Activated CD4-positive, alpha-beta T cell treated with anti-CD3 and anti-CD28 coated beads for 4 hours (primary cell): ENCODE measurements at places on chromosomes 2 and 18.
A peak's percentile ranks its signal among the peaks of the same experiment; 100 is the strongest.

DNA sequence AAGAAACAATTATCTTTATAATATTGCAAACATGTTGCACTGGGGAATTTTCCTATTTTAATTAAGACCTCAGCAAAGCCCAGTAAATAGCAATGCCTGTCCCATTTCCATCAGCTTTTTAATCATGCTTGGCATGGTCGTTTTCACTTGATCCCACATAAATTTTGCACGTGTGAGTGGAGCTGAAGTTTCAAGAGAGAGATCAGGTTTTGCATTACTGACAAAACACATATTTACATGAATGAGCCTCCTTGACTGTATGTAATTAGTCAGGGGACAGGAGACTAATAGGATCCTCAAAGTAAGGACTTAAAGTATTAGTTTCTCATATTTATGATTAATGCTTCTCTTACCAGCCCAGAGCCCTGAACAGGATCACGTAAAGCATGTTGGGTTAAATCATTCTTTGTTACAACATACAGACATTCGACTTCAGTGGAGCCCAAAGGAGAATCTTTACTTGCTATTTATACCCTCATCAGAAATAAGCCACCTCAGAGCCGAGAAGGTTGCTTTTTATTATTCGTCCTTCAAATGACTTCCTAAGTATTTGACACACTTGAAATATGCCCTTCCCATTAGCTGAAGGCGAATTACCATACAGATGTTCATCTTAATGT lies 711.3 kb downstream of the GALR1 start:
- no peak for DNase-seq

DNA sequence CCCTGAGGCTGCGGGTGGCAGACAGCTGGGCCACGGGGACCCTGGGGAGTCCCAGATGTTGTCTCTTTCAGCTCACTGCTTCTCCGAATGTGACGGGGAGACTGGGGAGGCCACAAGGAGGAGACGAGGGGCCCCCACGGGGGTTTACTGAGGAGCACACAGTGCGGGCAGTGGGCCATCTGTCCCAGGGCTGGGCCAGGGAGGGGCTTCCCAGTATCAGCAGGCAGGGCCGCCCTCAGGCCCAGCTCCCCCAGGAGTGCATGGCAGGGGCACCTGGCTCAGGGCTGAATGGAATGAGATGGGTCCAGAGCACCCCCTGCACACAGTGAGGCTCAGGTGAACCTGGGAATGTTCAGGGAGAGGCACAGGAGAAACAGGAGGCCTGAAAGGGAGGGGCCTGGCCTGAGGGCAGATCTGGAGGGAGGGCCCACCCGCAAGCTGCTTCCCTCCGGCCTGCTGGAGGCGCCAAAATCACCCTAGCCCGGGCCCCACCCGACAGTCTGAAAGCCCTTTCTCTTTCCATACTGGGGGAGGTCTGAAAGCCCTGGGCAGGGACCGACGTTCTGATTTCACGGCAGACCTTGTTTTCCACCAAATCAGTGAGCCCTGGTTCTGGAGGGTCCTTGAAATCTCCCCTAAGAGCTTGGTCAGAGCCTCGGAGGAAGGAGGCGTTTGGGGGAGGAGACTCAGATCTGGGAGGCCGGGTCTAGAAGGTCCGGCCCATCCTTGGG lies 35.5 kb upstream of the PTMA start:
- DNase-seq: no peak

- DNase-seq: no peak
Measured at GRCh38 chr2:66442516-66443185, 7.7 kb downstream of the MEIS1 start.

GRCh38 chr2:42613281-42614064 lies 45.0 kb downstream of the MTA3 start:
- DNase-seq: no peak

- DNase-seq: peak; percentile 59
Measured at GRCh38 chr2:207528980-207529329, 807 bp upstream of the CREB1 start.

DNA sequence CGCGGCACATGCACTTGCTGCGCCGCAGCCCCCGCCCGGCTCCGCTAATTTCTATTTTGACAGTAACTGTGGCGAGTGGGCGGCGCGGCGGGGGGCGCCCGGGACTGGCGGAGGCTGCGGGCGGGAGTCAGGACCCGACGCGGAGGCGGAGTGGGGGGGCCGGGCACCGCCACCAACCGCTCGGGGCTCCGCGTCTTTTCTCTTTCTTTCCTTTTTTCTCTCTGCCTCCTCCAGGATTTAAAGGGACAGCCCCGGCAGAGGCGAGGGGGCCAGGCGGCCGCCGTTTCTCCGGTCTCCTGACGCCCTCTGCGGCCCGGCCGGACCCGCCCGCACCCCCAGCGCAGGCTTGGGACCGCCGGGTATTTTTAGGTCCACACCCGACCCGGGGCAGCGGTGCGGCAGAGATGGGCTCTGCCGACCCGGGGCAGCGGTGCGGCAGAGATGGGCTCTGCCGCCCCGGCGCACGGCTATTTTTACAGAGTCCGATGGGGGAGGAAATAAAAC lies 460 bp upstream of the ZBTB7C start:
- DNase-seq: peak; percentile 12

- DNase-seq: no peak
Measured at GRCh38 chr2:218216336-218216673, 684 bp upstream of the ARPC2 start.

DNA sequence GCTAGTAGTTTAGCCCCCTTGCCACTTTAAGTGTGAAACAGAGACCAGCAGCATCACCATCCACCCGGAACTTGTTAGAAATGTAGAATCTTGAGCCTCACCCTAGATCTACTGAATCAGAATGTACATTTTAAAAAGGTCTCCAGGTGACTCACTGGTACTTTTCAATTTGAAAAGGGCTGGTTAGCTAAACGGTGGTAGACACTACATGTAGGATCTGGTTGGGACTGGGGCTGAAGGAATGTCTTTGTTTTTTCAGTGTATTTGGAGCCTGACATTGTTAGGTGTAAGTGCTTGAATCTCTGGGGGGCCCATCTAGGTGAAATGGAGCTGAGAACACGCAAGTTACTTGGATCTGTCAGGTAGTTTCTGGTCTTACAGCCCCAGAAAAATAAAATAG lies 44.0 kb upstream of the XPO1 start:
- no peak for DNase-seq

DNA sequence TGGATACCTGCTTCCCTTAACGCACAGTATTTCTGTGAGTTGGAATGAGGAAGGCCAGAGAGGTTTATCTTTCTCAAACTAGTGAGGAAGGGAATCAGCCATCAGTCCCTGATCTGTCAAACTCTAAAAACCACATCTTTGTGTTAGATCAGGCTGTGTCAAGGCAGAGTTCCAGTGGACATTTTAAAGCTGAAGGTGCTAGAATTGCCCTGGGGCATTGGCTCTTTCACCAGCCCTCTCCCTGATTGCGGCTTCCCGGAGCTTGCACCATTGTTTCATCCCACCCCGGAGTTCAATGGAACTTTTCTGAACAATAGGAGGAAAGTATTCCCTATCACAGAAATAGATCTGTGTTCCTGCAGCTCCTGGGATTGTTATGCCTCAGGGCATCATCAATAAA lies 110.2 kb downstream of the RNF144A start:
- DNase-seq: no peak

GRCh38 chr18:24022161-24022560 lies 7.6 kb downstream of the TTC39C start:
- DNase-seq: no peak

GRCh38 chr2:200466425-200467418 lies 43.1 kb downstream of the KCTD18 start:
- peak; percentile 42 for DNase-seq

- no peak for DNase-seq
Measured at GRCh38 chr2:75710220-75710576, 517 bp downstream of the GCFC2 start.

DNA sequence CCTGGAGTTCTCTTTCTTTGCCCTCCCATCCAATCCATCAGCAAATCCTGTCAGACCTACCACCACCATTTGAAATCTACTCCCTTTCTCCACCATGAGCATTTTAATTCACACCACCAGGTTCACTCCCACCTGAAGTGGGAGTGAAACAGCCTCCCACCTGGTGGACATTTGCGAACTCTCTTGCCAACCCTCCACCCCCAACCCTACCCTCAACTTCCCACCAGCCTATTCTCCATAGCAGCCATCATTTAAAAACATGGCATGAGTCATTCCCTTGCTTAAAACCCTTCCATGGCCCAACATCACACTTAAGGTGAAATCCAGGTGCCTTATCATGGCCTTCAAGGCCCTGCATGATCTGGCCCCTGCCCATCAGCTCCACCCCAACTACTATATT lies 3.5 kb downstream of the RTKN start:
- DNase-seq: no peak

DNA sequence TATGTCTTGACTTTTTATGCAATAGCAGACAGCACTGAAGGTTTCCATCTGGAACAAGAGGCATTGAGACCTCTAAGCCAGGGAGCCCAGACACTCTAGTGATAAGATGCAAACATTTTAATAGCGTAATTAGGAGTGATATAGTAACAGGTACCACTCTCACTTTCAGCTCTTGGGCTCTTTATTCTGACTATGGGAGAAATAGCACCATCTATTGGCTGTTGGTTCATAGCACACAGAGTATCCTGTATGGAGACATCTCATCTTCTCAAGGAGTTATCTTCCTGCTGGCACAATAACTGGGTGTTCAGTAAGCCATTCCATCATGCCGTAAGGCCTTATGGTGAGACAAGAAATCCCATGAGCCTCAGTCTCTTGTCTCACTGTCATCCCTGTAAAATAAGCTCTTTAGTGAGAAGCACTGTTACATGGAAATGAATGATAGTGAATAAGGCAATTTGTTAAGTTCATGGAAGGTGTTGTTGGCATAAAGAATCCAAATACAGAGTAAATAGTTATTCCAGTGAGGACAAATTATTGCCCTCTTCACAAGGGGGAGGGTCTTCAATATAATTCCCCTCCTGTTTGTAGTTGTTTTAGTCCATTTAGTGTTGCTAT lies 48.3 kb downstream of the THUMPD2 start:
- DNase-seq: no peak

DNA sequence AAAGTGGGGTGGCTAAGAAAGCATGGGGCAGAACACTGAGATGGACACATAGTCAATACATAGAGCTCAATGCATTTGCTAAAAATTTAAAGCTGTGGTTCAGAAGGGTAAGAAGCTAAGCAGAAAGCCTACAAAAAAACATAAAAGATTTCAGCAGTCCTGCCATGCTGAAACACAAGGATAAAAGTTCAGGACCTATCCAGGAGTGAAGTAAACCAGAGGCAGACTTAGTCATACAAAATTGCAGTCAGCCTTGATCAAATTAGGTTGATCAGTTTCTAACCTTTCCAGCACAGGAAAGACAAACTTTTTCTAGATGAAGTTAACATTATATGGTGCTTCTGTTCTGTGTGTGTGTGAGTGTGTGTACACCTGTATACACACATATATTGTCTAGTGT lies 120.8 kb upstream of the RBMS1 start:
- DNase-seq: no peak

- DNase-seq: no peak
Measured at GRCh38 chr2:88608184-88608583, 19.1 kb downstream of the EIF2AK3 start.

- no peak for DNase-seq
Measured at GRCh38 chr18:31814132-31814531, 53.5 kb upstream of the SLC25A52 start.

GRCh38 chr18:25827961-25828561 lies 262.4 kb downstream of the SS18 start:
- no peak for DNase-seq

GRCh38 chr2:116891191-116891590 lies 923.3 kb upstream of the DDX18 start:
- no peak for DNase-seq

DNA sequence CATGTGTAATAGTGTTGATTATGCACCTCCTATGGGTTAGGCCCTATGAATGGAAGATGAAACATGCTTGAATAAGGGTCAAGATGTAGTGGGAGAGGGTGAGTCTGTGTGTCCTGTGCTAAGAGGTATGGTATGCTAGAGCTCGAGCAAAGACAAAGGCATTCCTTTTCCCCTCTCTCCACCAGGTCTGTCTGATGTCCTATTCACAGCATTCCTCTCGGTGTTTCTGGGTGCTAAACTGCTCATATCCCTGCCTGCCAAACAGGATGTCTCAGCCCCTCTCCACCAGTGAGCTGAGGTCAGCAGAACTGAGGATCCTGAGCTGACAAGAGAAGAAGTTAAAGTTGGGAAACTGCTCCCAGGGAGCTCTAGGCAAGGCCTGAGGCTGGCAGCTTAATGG lies 344.9 kb downstream of the TSN start:
- no peak for DNase-seq

GRCh38 chr2:234818937-234819336 lies 132.9 kb upstream of the SH3BP4 start:
- no peak for DNase-seq

GRCh38 chr2:232345251-232345650 lies 33.3 kb upstream of the ALPP start:
- no peak for DNase-seq

DNA sequence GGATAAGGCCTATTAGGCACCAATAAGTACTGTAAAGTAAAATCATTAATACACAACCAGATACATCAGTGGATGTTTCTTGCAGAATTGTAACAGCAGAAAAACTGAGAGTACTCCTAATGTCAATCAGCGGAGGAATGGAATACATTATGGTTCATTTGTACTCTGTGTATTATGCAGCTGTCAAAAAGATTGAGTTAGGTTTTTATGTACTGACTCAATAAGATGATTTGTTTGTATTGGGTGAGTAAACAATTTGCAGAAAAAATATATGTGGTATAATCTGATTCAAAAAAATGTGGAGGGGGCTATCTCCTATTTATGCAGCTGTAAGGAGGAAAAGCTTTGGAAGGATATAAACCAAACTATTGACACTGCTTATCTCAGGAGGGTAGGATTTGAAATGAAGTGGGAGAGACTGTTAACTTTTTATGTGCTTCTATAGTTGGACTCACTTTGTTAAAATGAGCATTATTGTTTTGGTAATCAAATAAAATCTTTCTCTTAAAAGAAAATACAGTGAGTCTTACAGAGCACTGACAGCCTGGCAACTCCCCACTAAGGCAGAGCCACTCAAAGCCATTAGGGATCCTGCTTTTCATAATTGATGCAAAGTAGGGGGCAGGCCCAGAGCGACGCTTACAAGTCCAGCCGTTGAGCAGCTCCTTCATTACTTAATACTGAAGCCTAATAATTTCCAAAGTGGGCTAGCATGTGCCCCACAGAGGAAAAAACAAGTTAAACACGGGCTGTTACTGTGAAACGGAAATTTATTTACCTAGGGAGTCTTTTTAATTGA lies 168.8 kb downstream of the PHLPP1 start:
- DNase-seq: no peak

DNA sequence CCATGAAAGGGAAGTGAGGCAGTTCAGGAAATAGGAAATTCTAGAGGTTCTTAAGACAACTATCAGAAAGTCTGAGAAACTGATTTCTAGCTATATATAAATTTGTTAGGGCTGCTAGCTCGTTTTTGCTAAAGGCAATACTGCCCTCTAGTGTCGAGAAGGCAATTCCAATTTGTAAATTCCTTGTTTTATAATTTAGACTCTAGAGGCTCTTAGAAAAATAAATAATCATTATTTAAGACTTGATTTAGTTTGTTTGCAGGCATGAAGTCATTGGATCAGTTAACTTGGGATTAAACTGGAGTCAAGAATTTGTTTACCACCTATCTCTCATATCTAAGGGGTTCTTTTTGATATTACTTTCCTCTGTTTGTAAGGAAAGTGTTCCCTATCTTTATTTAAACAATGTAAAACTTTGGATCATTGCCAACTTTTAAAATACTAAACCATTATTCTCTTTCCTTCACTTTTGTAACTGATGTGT lies 66.2 kb downstream of the ACVR2A start:
- DNase-seq: peak; percentile 19

- no peak for DNase-seq
Measured at GRCh38 chr18:13611601-13612195, 114.7 kb downstream of the FAM210A start.

GRCh38 chr2:106863387-106863786 lies 22.6 kb downstream of the ST6GAL2 start:
- DNase-seq: no peak
